ENCODE measurements at places on chromosomes 1 and 21. TPM values are rescaled to one million over a fixed set of nuclear protein-coding genes. Genes with fewer than 3 reads are reported as not detected.

BATF3 gene
- total RNA-seq = 2.9 TPM

TTLL10 gene
- total RNA-seq = not detected

TNFRSF1B gene
- 7.7 TPM for total RNA-seq

C1orf185 gene
- total RNA-seq = not detected

CDA gene
- total RNA-seq = 1.8 TPM

RXRG gene
- total RNA-seq = 2.8 TPM

PCNX2 gene
- total RNA-seq = 0.22 TPM

C1orf53 gene
- total RNA-seq = 3.9 TPM

HES2 gene
- 0.06 TPM for total RNA-seq

DENND2C gene
- 16.1 TPM for total RNA-seq

MYBPH gene
- total RNA-seq = 106 TPM

OR2G6 gene
- not detected for total RNA-seq

ADCY10 gene
- 0.54 TPM for total RNA-seq
